ENCODE measurements at places on chromosomes 16 and 17. TPM values are rescaled to one million over a fixed set of nuclear protein-coding genes. Genes with fewer than 3 reads are reported as not detected.

DNA sequence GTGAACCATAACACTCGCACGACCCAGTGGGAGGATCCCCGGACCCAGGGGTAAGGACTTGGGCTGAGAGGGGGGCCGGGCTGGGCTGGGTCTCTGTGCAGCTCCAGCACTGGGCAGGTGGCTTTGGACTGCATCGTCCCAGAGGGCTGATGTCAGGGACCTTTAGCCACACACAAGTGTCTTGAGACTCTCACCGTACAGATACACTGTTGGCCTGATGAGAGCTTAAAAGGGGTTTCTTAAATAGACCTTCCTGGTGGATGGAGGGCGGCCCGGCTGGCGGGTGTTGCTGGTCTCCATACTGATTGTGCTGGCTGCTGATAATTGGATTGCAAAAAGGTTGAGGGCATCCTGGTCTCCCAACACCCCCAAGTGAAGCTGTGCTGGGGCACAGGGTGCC is 21.7 kb upstream of the CLEC18A start:
- peak; percentile 81 for DNase-seq

- DNase-seq = no peak
Measured at GRCh38 chr16:88816736-88817535, 5.2 kb upstream of the APRT start.

DNA sequence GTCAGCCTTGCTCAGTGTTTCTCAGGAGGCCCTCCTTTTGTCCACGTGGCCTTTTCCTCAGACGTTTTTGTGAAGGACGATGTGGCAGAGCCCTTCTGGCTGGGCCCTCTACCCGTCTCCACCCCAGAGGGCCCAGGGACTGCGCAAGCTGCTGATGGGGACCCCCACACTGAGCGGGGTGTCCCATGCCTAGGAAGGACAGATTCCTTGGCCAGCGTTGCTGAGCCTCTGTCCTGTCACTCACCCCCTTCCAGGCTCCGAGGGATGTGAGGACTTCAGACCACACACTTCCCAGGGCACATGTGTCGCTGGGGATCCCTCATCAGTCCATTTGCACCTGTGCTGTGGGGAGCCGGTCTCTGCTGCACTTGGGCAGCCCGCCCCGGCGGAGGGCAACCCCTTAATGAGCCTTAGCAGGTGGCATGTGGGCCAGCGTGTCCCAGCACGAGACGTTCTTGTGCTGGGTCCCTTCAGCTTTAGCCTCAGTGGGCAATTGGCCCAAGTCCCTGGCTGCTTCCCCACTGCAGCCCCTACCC is 48.3 kb downstream of the NT5M start:
- DNase-seq = peak; percentile 84

GRCh38 chr16:80914379-80915078 is 92.2 kb downstream of the CMC2 start:
- DNase-seq = no peak

GRCh38 chr17:78826421-78826820 is 14.2 kb downstream of the USP36 start:
- no peak for DNase-seq

The TP53TG3D gene
- total RNA-seq = not detected

The FBXO39 gene
- 0.90 TPM for total RNA-seq

The RPUSD1 gene
- total RNA-seq = 16.8 TPM
